ENCODE measurements at places on chromosomes 11 and 22. TPM values are rescaled to one million over a fixed set of nuclear protein-coding genes. Genes with fewer than 3 reads are reported as not detected.

GRCh38 chr22:35160268-35160667 is 94.3 kb downstream of the ISX start:
- DNase-seq, result no peak

DNA sequence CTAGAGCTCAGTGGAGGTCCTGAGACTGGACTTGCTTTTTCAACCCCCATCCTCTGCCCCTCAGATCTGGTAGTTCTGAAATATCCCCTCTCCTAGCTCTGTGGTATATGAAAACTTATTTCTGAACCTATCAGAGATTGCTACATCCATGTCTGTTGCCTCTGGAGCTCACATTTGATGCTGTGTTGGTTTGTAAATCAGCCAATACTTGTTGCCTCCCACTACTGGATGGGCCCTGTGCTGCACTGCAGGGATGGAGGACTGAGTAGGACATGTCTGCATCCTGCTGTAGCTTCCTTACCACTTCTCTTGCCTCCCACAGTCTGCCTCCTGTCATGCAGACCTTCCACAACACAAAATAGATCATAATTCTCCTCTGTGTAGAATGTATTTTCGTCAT is 5.2 kb downstream of the OLFML1 start:
- DNase-seq, result no peak

Gene OR52I1
- not detected for total RNA-seq

- no peak for DNase-seq
Measured at GRCh38 chr11:134683860-134684259, 271.8 kb upstream of the B3GAT1 start.

- peak; percentile 59 for DNase-seq
Measured at GRCh38 chr11:69215784-69216415, 60.2 kb downstream of the SMIM38 start.

- no peak for DNase-seq
Measured at GRCh38 chr22:25990940-25991339, 178.3 kb upstream of the SEZ6L start.

DNA sequence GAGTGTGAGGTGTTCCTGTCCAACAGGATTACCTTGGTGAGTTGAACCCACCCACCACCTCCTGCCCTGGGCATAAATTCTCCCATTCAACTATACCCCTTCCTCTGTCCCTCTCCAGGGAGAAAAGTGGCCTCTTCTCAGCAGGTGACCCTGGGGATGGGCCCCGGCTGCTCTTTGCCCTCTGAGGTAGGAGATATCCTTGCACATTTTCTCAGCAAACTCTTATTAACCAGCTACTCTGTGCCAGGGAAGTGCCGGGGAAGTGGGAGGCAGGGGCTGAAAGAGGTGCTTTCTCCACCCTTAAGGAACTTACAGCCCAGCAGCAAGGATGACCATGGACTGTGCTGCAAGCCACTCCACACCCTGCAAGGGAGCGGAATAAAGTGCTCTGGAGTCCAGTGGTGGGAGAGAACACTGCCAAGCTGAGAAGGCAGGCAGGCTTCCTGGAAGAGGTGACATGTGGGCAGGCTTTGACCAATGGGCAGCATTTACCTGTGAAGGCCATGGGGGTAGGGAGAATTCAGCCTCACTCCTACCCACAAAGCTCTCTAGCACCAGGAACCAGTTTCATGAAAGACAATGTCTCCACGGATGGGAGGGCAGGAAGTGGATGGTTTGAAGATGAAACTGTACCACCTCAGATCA is 21.9 kb upstream of the OAF start:
- no peak for DNase-seq

DNA sequence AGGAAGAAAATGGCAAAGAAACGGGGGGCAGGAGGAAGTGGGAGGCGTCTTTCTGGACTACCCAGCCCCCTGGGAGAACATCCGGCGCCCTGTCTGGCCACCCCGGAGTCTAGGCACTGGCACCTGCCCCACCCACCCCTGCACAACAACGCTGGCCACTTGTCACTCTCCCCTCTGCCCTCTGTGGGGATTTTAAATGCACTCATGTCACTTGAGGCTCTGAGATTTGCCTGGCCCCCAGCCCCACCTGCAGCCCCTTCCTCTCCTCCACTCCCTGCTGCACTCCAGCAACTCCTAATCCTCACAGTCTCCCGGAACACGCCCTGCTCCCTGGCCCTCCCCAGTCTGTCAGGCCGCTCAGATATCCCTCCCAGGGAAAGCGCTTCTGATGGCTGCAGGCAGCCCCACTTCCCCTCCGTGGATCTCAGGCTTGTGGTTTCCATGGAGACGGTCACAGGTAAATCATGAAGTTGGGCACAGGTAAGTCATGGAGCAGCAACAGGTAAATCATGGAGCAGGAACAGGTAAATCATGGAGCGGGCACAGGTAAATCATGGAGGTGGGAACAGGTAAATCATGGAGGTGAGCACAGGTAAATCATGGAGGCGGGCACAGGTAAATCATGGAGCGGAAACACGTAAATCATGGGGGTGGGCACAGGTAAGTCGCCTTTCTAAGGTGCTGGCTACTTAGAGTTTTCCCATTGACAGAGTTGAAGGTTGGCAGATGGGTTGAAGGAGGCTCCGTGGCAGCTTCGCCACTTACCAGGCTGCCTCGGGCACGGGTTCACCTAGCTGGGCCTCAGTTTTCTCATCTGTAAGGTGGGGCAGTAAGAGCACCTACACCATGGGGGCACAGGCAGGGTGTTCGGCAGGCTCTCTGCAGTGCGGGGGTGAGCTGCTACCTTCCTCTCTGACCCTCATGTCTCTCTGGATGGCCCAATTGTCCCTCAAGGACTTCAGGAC is 79.0 kb upstream of the SHISAL1 start:
- DNase-seq, result no peak

DNA sequence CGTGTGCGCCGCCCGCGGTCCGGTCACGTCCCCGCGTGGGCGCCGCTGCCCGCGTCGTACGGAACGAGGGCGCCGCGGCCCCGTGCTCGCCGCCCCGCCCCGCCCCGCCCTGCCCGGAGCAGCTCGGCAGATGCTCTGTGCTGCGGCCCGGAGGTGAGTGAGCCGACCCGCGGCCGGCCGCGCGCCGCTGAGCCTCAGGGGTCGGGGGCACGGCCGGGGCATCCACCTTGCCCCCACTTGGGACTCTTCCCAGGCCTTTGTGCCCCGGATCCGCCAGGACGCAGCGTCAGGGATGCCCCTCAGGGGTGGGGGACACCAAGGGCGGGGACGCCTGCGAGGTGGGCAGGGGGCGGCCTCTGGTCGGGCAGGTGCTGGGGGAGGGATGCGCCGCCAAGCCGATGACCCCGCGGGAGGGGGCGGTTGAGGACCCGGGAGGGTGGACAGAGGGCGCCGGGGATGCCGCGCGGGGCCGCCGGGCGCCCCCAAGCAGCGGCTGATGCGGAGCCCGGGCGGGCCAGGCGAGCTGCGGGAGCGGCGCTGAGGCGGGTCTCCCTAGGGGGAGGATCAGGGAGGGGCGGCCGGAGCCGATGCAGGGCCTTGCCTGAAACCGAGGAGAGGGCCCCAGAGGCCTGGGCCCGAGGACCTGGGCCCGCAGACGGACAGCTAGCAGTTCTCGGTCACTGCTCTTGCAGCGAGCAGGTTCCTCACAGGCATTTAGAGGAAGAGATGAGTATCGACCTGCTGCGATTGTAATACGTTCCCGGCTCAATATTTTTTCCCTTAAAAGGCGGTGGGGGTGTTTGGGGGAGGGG is at the start of gene GNAZ:
Gene GNAZ, plus strand, starts transcription at position 102 of the 812 bp plus-strand sequence. CDS start 25,177 bp downstream, outside the sequence.
- DNase-seq, result no peak

DNA sequence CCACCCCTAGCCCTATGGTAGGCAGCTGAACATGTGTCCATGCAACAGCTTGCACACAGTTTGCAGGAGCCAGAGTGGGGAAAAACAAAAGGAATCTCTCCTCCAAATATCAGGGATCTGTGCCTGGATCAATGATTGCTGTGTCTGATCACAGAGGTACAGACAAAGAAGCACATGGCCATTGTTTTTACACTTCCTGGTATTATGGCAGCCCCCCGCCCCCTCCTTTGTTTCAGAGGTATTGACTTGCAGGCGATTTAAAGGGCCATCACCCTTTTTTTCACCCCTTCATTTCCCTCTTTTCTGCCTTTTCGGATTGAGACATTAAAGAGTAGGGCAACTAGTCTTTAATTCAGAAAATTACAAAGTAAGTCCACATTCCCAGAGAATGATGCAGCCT is 453.0 kb upstream of the LUZP2 start:
- DNase-seq, result no peak

Gene CRYBB3
- total RNA-seq, result 0.61 TPM

DNA sequence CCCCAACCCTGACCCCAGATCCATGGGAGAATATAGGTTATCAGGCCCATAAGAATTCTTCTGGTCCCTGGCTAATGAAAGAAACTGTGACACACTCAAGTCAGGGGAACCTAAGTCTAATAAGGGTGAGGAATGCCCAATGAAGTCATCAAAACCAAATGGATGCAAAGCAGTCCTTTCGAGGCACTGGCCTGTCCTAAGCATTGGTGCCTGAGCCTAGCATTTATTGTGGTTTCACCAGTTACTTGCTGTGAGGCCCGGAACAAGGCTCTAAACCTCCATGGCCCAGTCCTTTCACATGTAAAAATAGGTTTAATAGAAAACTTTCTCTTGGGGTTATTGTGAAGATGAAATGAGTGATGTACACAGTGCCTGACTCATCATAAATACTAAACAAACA is 712.6 kb downstream of the DLG2 start:
- DNase-seq, result no peak

- no peak for DNase-seq
Measured at GRCh38 chr11:117189941-117190544, 9.1 kb upstream of the TAGLN start.

- peak; percentile 18 for DNase-seq
Measured at GRCh38 chr11:36235750-36236149, 53.5 kb downstream of the COMMD9 start.

Gene MYOD1
- not detected for total RNA-seq

Gene PRG2
- 0.25 TPM for total RNA-seq

GRCh38 chr11:2647953-2648352 is 51.8 kb downstream of the KCNQ1OT1 start:
- DNase-seq, result no peak

- no peak for DNase-seq
Measured at GRCh38 chr11:112826788-112827187, 134.4 kb upstream of the NCAM1 start.

Gene ROBO3
- 104 TPM for total RNA-seq

Gene FADD
- 44.1 TPM for total RNA-seq

GRCh38 chr11:71250523-71251150 is 1.7 kb downstream of the SHANK2 start:
- DNase-seq, result no peak

GRCh38 chr22:20469110-20469868 is 26.3 kb downstream of the KLHL22 start:
- DNase-seq, result no peak

Gene SLC37A2
- 7.8 TPM for total RNA-seq

DNA sequence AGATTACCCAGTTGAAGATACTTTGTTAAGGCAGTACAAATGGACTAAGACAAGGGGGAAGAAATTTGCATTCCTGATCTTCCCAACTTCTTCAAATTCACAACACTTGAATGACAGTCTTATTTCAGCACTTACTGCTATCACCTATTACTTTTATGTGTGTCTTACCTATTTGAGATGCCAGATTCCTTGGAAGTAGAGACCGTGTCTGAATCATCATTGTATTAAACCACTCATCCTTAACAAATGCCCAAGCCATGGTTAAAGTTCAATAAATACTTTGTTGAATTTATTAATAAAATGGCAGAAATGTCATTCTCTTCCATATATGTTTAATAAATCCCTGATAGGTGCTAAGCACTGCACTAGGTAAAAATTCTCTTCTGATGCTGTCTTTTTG is 18.3 kb downstream of the SC5D start:
- DNase-seq, result no peak

DNA sequence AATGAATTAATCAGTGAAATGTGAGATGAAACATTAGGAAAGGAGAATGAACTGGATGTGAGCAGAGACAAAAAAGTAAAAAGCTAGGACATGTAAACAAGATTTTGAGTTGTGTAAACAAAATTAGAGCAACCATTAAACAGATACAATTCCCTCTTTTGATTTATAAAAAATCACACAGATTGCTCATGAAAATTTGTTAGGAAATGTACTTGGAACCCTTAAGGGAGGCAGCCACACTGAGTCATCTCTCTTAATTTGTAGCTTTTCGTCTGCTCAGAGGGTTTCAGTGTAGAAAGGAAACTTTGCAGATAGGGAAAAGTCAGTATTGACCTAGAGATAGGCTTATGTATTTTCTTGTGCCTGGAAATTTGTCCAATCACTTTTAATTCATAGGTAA is 49.6 kb upstream of the ME3 start:
- DNase-seq, result no peak

Gene TBX10
- not detected for total RNA-seq

- DNase-seq, result no peak
Measured at GRCh38 chr22:39724857-39725256, 154.3 kb downstream of the CACNA1I start.

GRCh38 chr22:40428796-40429195 is 58.4 kb downstream of the SGSM3 start:
- no peak for DNase-seq

DNA sequence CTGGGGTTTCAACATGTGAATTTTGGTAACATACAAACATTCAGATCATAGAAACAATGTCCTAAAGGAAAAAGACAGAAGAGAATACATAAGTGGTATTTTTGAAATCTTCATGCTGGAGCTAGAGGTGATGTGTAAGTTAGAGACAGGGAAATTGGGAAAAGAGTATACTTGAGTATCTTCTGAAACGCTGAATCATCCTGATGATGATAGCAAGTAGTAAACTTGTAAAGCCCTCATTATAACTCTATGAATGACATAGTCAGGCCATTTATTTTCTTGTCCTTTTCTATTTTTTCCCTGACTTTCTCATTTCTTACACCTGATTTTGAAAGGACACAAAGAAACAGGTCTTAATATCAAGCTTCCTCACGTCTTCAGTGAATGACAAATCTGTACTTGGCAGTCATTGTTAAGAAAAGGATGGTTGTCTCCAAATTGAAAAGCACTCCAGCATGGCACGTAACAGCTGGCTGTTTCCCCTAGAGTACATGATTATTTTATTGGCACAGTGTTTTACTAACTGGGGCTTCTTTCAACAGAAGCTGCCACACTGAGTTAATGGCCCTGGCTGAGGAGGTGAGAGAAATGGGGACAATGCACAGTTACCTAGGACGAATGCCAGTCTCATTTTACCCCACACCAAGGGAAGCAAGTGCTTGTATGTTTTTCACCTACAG is 140.7 kb upstream of the CTSC start:
- DNase-seq, result no peak

GRCh38 chr22:17772958-17773605 is 1.2 kb downstream of the BID start:
- DNase-seq, result peak; percentile 27
